Regular cardiac myocyte (primary cell): ENCODE measurements at places on chromosomes 2 and 18. TPM values are rescaled to one million over a fixed set of nuclear protein-coding genes. Genes with fewer than 3 reads are reported as not detected.

The FEZ2 gene
- 84.3 and 85.9 TPM in 2 replicates for total RNA-seq

The GPR155 gene
- 4.4 and 13.2 TPM in 2 replicates for total RNA-seq

The LCT gene
- under 0.01 TPM in 1 of 2 replicates, not detected in the other for total RNA-seq

The ASIC4 gene
- total RNA-seq, result 0.85 TPM in 1 of 2 replicates, not detected in the other
